ENCODE measurements at places on chromosomes 16 and 17. TPM values are rescaled to one million over a fixed set of nuclear protein-coding genes. Genes with fewer than 3 reads are reported as not detected.
A peak's percentile ranks its signal among the peaks of the same experiment; 100 is the strongest.

P3H4 gene
- total RNA-seq, result 16.9 TPM

CD300E gene
- total RNA-seq, result not detected

TPSB2 gene
- total RNA-seq, result not detected

MMP28 gene
- total RNA-seq, result not detected

CAPNS2 gene
- 0.13 TPM for total RNA-seq

NEUROD2 gene
- total RNA-seq, result 0.20 TPM

NXPH3 gene
- 1.2 TPM for total RNA-seq

GRCh38 chr17:77286641-77287431, 146.1 kb downstream of the SEC14L1 start:
- H3K36me3 ChIP-seq, result no peaks in the 10 kb centered on the region
- peak; percentile 93 for DNase-seq
- H3K4me3 ChIP-seq, result peak overlapping the region; percentile 13
- H3K27ac ChIP-seq, result peak overlapping the region; percentile 66

DNA sequence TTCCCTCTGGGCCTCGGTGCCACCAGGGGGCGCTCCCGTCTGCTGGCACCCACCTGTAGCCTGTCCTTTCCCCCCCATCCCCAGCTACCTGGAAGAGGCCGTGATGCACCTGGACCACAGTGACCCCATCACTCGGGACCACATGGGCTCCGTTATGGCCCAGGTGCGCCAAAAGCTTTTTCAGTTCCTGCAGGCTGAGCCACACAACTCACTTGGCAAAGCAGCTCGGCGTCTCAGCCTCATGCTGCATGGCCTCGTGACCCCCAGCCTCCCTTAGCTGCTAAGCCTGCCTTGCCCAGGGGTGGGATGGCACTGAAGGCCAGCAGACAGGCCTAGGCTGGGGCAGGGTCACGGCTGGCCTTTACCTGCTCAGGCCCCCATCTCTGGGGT, 818 bp upstream of the NRN1L start:
- peaks cover 4% of the 10 kb centered on the region for H3K4me1 ChIP-seq
- DNase-seq, result peak; percentile 45
- H3K4me3 ChIP-seq, result no peak overlapping the region
- H3K27ac ChIP-seq, result no peak overlapping the region
- H3K36me3 ChIP-seq, result peaks cover 14% of the 10 kb centered on the region
- H3K27me3 ChIP-seq, result no peaks in the 10 kb centered on the region

DNA sequence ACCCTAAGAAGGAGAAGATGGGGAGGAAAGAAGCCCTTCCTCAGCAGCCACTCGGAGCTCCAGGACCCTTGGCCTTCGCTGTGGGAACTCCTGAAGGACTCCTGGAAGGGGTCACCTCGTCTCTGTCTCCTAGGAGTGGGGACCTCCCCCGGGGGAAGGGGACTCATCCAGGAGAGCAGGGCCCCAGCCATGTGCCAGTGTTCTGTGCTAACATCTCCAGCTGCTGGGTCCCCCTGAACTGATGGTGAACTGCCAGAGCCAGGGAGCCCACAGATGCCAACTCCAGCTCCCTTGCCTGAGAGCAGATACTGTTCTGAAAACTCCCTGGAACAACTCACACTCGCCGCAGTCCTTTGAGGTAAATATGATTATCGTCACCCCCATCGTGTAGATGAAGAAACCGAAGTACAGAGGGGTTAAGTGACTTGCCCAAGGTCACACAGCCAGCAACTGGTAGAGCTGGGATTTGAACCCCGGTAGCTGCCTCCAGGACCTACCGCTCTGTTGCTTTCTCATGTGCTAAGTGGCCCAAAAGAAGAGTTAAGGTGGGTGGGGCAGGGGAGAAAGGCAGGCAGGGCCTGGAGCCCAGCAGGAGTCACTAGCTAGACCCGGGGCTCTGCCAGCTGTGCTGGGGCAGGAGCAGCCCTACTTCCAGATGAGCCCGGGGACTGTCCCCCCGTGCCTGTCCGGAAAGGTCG, 10.5 kb downstream of the TIMM22 start:
- H3K4me1 ChIP-seq, result peaks cover 21% of the 10 kb centered on the region
- H3K36me3 ChIP-seq, result peaks cover 9% of the 10 kb centered on the region

DNA sequence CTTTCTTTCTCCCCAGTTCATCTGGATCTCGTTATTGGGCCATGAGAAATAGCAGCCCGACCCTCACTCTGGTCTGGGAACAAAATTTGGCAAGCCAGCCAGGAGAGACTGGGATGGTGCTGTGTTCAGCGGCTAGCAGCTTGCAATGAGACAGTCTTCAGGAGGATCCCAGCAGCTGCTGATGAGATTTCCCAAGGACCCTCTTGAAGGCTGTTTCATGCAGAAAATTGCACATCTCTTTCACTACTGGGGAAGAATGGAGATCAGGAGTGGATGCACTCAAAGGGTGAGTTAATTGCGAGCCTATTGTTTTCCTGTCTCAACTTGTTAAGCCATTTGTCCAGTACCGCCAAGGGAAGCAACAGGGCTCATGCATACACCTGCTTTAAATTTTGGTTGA, 5.5 kb upstream of the COIL start:
- H3K27ac ChIP-seq, result no peak overlapping the region
- no peak overlapping the region for H3K4me3 ChIP-seq
- DNase-seq, result no peak

DNA sequence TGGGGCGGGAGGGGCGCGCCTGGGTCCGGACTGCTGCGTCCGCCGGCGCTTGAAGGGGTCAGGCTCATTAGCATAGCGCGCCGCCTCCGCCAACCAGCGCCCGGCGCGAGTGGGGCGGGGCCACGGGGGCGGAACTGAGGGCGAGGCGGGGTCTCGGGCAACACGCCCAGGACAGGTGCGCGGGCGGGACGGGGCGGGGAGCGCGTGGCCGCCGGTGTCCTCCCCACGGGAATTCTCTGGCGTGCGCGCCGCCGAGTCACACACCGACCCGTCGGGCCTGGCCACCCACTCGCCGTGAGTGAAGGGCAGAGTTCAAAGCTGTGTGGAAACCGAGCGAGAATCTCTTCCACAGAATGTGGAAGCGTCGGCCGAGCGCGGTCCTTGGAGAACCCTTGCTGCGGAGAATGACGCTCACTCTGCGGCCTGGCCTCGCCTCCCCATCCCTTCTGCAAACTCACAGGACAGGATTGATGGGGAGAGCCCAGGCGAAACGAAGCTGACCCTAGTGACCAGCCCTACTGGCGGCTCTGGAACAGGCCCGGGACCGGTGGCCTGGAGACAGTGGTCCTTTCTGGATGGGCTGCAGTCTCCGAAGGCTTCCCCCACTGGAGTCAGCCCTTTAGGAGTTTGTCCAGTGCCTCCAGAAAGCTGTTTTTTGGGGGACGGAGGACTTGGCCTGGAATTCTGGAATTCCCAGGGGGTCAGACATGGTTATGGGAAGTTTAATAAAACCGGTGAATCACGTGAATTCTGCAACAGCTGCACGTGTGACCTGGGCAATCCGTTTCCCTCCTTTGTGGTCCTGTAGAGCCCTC, at the start of gene SNAI3:
TSS of gene SNAI3 (minus strand) at position 69 of the 815 bp plus-strand sequence. CDS start 101 bp downstream, outside the sequence.
- DNase-seq, result peak; percentile 85
- peak within 1 kb of the TSS; percentile 80 for H3K27ac ChIP-seq

- no peak overlapping the region for H3K4me3 ChIP-seq
- no peak overlapping the region for H3K27ac ChIP-seq
- H3K36me3 ChIP-seq, result no peaks in the 10 kb centered on the region
- no peaks in the 10 kb centered on the region for H3K27me3 ChIP-seq
- H3K4me1 ChIP-seq, result no peaks in the 10 kb centered on the region
Measured at GRCh38 chr16:87238361-87238715, 78.9 kb downstream of the C16orf95 start.

- no peaks in the 10 kb centered on the region for H3K4me1 ChIP-seq
- peak; percentile 24 for DNase-seq
- no peak overlapping the region for H3K4me3 ChIP-seq
- H3K27ac ChIP-seq, result no peak overlapping the region
Measured at GRCh38 chr17:47776330-47777197, 43.5 kb downstream of the TBX21 start.

GRCh38 chr17:79840269-79840988, 1.2 kb upstream of the CBX4 start:
- H3K4me1 ChIP-seq, result peaks cover 18% of the 10 kb centered on the region
- peaks cover 10% of the 10 kb centered on the region for H3K36me3 ChIP-seq
- peaks cover 18% of the 10 kb centered on the region for H3K27me3 ChIP-seq

- no peak overlapping the region for H3K4me3 ChIP-seq
- H3K36me3 ChIP-seq, result no peaks in the 10 kb centered on the region
- no peak for DNase-seq
- no peaks in the 10 kb centered on the region for H3K27me3 ChIP-seq
- H3K4me1 ChIP-seq, result no peaks in the 10 kb centered on the region
Measured at GRCh38 chr16:80887062-80887461, 82.7 kb upstream of the CDYL2 start.

DNA sequence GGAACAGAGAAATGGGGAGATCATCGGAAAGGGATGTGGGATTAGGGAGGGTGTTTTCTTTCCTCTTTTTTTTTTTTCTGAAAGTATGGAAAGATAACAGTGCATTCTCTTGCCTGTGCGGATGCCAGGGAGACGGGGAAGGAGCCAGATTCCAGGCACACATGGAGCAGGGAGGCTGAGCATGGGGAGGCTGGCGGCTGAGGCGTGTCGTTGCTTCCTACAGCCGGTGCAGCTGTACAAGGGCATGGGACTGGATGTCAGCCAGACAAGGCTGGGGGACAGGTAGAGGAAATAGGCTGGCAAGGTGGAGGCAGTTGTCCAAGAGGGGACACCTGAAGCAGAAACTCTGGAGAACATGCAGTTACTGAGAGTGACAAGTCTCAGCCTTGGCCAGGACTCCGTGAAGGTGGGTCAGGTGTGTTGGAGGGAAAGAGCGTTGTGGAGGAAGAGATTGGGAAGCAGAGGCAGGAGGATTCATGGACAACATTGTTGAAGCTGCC, 16.6 kb upstream of the ADORA2B start:
- peaks cover 15% of the 10 kb centered on the region for H3K4me1 ChIP-seq
- no peak overlapping the region for H3K27ac ChIP-seq
- DNase-seq, result no peak
- no peak overlapping the region for H3K4me3 ChIP-seq
- H3K36me3 ChIP-seq, result no peaks in the 10 kb centered on the region

DNA sequence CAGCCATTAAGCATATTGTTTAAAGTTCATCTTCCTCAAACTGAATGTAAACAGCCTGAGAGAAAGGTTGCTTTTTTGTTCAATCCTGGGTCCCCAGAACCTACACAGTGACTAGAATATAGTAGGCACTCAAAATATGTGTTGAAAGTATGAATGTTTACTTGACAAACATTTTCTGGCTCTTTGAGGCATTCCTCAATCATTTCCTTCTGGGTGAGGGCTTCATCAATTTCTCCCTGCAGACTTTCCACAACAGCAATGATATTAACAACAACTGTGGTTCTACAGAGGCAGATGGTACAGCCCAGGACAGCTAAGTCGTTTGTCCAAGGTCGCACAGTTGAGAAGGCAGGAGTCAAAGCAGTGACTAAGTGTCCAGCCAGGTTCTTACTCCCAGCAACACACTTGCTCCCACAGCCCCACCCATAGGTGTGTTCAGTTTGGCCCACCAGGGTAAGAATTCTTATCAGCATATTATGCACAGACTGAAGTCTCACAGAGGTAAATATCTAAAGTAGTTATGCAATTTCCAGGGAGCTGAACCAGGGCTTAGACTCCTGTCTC, 61.1 kb downstream of the HS3ST3B1 start:
- no peak overlapping the region for H3K27ac ChIP-seq
- H3K36me3 ChIP-seq, result no peaks in the 10 kb centered on the region
- no peaks in the 10 kb centered on the region for H3K27me3 ChIP-seq

- no peak overlapping the region for H3K27ac ChIP-seq
- H3K4me1 ChIP-seq, result peaks cover 9% of the 10 kb centered on the region
- no peaks in the 10 kb centered on the region for H3K36me3 ChIP-seq
- no peaks in the 10 kb centered on the region for H3K27me3 ChIP-seq
- DNase-seq, result peak; percentile 83
Measured at GRCh38 chr17:44222112-44222869, 2.8 kb upstream of the UBTF start.

DNA sequence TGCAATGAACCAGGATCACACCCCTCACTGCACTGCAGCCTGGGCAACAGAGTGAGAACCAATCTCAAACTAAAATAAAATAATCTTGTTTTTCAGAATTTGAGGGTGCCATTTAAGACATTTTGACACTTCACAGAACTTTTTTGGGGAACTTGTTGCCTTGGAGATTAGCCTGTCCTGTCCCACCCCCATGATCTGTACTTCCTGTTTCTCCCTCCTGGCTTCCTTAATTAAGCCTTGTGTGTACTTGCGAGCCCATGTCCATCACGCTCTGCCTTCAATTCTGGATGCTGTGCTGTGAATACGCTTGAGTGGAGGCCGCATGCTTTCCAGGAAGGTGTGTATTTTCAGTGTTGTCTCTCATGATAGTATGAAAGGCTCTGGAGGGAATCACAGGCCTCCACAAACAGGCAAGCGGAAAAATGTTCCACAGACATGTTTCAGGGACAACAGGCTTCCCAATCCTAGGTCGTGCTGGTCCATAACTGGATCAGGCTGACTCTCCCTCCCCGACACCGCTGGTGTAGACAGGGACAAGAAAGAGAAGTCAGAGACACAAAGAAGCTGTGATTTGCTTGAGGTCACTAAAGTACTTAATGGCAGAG, 56.9 kb downstream of the NOS2 start:
- peaks cover 3% of the 10 kb centered on the region for H3K27me3 ChIP-seq
- H3K4me3 ChIP-seq, result no peak overlapping the region
- H3K4me1 ChIP-seq, result no peaks in the 10 kb centered on the region

DNA sequence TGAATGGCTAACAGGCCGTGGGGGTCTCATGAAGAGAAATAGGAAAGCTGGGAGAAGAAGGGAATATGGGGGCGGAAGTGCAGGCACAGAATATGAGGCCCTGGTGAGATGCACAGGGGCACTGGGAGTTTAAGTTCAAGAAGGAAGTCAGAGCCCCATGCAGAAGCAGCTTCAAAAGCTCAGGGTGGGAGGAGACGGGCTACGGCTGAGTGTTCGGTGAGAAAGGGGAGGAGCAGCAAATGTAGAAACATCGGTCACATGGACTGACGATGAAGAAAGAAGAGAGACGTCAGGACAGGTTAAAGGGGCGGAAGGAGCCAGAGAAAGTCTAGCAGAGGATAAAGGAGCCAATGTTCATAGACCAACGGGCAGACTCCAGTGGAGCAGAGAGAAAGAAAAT, 204.5 kb upstream of the ZFHX3 start:
- no peaks in the 10 kb centered on the region for H3K36me3 ChIP-seq
- no peak overlapping the region for H3K27ac ChIP-seq
- H3K4me1 ChIP-seq, result no peaks in the 10 kb centered on the region

- H3K36me3 ChIP-seq, result no peaks in the 10 kb centered on the region
- H3K4me3 ChIP-seq, result no peak overlapping the region
- no peaks in the 10 kb centered on the region for H3K4me1 ChIP-seq
- H3K27me3 ChIP-seq, result no peaks in the 10 kb centered on the region
Measured at GRCh38 chr17:9537177-9537776, 38.3 kb downstream of the STX8 start.

Data from SJCRH30 (cell line).